ENCODE measurements at places on chromosomes 12 and 14. TPM values are rescaled to one million over a fixed set of nuclear protein-coding genes. Genes with fewer than 3 reads are reported as not detected.

DNA sequence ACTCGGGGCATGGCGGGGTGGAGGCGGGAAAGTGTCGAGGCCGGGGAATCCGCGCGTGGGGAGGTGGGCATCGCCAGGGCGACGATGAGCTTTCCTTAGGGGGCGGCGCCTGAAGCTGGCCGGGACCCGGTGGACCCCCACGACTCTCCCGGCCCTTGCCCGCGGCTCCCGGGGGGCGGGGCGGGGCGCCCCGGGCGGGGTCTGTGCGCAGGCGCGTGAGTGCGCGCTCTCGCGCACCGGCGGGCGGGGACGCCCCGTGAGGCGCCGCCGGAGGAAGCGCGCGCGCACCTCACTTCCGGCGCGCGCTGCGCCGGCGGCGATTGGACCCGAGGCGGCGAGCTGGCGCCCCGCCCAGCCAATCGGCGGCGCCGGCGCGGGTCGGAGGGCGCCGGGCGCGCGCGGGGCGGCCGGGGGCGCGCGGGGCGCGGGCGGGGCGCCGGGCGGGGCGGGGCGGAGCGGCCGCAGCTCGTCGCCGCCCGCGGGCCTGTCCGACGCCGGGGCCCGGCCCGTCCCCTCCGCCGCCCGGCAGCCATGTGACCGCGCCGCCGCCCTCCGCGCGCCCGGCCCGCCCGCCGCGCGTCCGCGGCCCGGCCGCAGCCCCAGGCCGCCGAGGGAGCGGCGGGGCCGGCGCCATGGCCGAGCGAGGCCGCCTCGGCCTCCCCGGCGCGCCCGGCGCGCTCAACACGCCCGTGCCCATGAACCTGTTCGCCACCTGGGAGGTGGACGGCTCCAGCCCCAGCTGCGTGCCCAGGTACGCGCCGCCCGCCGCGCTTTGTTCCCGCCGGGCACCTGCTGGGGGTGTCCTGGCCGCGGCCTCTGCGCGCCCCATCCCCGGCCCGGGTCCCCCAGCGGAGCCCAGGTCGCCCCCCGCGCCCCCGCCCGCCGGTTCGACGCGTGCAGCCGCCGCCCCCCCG lies at the start of gene PACS2:
TSS of gene PACS2 (plus strand) at position 462 of the 914 bp plus-strand sequence. CDS start at position 633, 171 bp downstream.
- peak; percentile 64 for DNase-seq

DNA sequence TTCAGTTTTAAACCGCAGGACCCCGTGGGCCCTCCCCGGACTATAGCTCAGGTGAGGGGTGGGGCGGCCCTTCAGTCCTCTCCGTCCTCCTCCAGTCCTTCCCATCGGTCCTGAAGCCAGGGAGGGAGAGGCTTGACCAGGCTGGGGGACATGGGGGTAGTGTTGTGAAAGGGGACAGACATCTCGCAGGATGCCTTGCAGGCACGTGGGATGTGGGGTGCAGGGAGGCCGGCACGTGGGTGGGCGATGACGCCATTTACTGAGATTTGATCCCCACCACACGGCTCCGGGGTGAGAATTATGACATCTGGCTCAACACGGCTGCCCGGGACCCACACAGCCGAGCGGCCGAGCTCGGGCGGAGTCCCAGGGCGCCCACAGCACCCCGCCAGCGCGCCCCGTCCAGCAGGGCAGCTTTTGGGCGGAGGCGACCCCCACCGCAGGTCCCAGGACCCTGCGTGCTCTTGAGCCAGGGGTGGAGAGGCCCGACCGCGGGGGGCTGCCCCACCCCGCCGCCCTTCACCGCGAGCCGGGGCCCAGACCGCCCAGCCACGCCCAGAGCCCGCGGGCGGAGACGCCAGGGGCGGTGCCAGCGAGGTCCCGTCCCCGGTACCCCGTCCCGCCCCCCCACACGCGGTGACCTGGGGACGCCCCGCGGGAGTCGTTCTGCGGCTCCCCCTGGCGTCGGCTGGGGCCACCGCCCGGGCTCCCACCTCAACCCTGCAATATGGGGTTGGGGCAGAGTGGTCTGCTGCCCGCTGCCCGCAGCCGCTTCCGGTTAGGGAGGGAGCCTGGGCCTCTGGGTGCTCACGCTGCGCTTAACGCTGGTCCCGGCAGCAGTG lies 3.3 kb upstream of the EXOC3L4 start:
- DNase-seq, result peak; percentile 19

DNA sequence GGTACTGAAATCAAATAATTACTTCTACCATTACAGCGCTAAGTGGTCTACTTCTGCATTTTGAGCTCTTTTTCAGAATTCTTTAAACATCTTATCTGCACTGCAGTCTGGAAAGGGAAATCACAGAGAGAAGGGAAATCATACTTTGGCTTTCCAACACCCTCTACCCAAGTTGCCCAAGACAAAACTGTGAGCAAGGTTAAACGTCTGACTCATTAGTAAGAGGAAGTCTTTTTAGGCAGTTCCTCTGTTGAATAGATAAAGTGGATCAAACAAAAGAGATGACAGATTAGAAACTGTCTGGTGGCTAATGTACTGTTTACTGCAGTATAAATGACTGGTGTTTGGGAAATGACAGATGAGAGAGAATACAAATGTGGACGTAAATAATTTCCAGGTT lies 858.1 kb downstream of the NRXN3 start:
- DNase-seq, result peak; percentile 4

Gene GPRC5A
- 70.0 TPM for total RNA-seq

DNA sequence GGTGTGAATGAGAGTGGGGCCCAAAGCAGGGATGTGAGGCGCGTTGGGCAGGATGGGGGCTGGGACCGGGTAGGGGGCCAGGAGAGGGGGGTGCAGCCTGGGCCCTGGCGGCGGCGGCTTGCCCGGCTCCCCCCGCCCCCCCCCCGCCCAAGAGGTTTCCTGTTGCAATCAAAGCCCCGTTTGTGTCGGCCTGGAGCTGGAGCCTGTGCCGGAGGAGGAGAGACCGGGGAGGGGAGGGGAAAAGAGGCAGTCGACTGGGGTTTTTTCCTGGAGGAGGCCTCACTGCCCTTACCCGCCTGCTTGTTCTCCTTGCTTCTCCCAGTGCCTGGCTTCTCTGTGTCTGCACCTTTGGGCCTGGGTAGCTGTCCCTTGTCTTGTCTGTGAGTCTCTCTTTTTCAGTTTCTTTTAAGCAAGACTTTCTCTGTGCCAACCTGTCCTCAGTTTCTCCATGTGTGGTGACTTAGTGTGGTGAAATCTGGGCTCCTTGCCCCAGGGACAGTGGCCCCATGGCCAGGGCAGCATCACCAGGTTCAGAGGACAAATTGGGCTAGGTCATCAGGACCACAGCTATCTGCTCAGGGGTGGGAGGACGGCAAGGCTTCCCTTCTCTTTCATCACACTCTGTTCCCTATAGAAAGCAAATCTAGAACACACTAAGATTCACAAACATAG lies 8.5 kb downstream of the RARG start:
- DNase-seq, result no peak

Gene KRT83
- total RNA-seq, result not detected

DNA sequence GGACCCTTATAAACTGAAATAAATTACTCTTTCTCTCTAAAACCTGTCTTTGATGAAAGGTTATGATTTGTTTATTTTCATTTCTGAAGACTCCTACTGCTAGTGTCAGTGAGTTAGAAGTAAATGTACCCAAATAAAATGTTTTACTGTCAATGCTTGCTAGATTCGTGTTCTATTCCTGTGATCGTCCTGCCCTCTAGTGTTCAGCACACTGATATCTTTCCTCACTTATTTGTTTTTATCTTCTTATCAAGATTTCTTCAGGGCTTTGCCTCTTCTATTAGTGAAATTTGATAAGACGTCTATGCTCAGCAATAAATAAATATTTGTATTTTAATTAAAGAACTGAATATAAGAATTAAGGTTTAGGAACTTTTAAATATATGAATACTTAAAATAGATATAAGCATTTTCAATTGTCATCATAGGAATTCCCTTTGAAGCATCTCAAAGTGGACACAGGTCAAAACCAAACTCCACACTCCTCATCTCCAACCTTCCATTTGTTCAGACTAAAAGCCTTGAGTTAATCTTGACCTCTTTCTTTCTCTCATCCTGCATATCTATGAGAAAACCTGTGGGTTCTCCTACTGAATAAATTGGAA lies 75.8 kb downstream of the C12orf50 start:
- peak; percentile 62 for DNase-seq

DNA sequence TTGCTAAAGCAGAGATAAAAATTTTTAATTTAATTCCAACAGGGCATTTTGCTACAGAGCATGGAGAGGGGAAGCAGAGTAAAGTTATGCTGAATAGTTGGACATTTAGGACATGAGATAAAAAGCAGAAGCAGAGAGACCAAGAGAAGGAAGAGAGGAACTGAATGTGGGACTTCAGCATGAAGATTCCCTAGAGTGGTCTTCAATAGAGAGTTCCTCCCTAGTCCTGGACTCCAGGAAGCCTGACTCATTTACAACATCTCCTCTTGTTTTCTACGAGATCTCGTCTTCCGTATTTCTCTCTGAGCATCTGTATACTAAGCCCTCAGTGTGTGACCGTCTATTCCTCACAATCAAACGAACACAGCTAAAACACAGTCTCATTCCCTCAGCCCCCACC lies 35.2 kb upstream of the IFT81 start:
- no peak for DNase-seq

- no peak for DNase-seq
These were observed 75.7 kb downstream of the TSPAN9 start for GRCh38 chr12:3152892-3153291.
